ENCODE measurements at places on chromosomes 12 and 14.

DNA sequence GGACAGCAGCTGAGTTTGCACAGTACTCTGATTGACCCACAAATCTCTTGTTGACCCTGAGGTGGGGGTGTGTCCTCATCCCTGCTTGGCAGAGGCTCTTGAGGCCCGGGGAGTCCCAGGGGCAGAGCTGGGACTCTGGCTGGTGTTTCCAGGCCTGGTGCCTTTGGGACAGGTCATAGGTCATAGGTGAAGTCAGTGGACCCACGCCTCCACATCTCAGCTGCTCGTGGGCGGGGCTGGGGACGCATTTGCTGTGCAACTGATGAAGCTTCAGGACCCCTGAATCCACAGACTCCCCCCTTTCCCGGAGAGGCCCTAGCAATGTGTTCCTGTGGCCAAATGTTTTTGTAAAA lies 408 bp upstream of the CACNA2D4 start:
- DNase-seq: no peak

DNA sequence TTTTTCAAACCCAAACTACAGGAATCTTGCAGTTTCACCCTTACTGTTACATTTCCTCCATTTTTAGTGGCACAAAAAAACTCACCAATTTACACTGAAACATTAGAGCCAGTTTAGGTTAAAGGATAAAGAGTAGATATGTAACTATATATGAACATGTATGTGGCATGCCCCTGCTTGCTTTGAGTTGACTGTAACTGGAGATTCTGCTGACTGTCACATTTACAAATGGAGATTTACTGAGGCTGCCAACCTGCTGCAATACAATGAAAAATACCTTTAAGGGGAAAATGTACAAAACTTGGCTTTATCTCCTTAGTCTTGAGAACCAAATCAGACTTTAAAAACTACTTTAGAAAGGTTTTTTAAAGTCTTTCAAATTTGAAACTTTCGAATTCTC lies 28.3 kb downstream of the STON2 start:
- no peak for DNase-seq

GRCh38 chr14:65804439-65805112 lies 392.0 kb downstream of the FUT8 start:
- DNase-seq: no peak

- DNase-seq: no peak
These were observed 70.5 kb downstream of the PRIMA1 start for GRCh38 chr14:93717668-93718320.

GRCh38 chr14:40204441-40205175 lies 772.4 kb upstream of the FBXO33 start:
- no peak for DNase-seq

- no peak for DNase-seq
These were observed 15.6 kb downstream of the APOBEC1 start for GRCh38 chr12:7650091-7650490.

- DNase-seq: no peak
These were observed 36.7 kb downstream of the PTPRR start for GRCh38 chr12:70883855-70884254.

DNA sequence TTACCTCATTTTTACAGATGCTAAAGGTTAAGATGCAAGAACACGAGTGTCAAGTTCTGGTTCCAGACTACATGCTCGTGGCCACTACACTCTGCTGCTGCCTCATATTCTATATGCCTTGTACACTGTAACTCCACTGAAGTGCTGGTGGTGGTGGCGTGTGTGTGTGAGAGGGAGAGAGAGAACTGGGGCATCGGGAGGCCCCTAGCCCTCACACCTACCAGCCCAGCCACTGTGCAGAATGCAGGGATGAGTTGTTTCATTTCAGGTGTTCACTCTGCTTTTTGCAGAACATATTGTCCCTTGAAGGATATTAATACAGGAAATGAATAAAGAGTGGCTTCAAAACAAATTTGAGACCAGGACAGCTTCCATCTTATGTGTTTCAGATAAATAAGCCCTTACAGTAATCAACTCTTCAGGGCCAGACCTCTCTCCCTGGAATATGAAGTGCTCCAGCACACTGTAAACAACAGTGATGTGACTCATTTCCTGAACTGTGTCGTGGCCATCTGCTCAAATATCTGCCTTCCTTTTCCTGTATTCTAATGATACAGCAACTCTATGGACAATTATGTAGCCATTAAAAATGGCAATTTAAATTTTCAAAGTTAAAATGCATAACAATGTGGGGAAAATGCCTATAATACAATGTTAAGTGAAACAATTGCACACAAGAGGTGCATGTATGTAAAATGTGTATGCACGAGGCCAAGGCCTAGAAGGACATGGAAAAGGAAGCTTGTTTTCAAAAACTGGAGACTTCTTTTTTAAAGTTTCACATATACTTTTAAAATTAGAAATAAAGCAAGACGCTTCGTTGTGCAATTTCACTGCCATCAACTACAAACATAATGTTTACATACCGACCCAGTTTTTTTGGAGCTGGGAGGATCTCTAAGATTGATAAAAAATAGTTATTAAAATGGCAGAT lies 215.4 kb downstream of the PELI2 start:
- no peak for DNase-seq

DNA sequence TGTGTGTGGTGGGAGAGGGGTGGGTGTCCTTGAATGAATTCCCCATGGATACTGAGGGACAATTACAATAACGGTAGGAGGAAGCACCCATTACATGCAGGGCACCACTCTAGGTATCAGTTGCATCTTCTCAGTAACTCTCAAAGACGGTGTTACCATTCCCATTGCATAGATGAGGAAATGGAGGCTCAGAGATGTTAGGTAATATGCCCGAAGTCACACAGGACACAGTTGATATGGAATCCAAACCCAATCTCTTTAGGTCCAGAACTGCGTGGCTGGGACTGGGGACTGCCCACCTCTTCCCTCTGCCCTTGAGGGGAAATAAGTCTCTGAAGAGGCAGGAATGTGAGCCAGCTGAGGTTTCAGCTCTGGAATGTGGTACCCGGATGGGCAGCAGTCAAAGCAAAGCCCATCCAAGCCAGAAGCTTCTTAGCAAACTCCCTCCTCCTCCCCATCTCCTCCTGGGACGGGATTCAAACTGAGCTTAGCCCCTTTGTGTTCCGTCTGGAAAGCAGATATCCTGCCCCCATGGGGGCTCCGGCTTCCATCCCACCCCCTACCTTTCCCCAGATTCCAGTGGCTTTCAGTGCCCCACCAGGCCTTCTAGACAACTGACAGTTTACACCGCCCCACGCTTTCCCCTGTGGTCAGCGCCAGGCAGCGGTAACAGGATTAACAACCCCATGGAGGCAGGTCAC lies 187.5 kb downstream of the RBM19 start:
- DNase-seq: no peak

DNA sequence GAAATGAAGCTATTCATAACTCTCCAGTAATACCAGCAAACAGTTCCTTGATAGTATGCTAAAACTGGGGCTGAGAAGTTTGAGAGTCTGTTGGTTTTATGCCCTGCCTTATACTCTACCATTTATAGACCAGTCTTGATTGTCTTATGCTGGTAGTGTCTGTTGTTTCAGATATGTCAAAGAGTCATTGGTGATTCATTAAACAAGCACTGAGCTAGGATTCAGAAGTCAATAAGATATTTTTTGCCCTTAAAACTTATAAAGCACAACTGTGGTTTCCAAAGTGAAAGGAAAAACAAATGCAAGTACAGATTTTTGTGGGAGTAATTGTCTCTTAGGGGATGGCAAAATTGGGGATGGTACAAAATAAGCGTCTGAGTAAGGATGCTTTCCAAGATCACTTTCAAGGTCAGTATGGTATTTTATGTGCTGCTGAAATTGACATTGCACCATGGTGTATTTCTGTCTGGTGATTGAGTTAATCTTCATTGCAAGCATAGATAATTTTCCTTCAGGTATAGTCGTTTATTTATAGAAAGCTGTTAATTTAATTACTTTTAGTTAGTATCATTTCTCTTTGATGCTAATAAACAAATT lies 289.5 kb upstream of the E2F7 start:
- no peak for DNase-seq

GRCh38 chr12:3154006-3154405 lies 76.8 kb downstream of the TSPAN9 start:
- no peak for DNase-seq

- DNase-seq: no peak
These were observed 14.1 kb downstream of the IFT43 start for GRCh38 chr14:75999511-76000190.

- peak; percentile 25 for DNase-seq
These were observed 2.2 kb downstream of the GPR132 start for GRCh38 chr14:105063056-105063455.

DNA sequence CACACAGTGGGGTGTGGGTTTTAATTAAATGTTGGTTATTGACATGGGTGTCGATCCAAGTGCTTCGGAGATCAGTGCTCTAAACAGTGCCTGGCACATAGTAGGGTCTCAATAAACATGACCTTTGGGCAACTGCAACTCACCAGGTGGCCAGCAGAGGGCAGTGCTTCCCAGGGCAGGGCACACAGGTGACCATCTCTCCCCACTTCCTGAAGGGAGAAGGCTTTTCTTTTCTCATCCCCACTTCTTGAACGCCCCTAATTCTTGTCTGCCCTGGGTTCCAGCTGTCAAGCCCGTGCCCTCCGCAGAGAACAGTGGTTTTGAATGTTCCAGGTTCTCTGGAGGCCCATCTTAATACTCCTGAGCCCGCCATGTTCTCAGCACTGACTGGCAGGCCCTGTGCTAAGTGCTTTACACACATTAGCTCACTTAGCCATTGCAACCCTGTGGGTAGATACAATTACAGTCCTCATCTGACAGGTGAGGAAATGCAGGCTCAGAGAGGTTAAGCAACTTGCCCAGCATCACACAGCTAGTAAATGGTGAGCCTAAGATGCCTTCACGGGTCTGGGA lies 16.3 kb downstream of the RAPGEF3 start:
- peak; percentile 78 for DNase-seq

- DNase-seq: no peak
These were observed 4.5 kb downstream of the OR10AD1 start for GRCh38 chr12:48198672-48198971.

DNA sequence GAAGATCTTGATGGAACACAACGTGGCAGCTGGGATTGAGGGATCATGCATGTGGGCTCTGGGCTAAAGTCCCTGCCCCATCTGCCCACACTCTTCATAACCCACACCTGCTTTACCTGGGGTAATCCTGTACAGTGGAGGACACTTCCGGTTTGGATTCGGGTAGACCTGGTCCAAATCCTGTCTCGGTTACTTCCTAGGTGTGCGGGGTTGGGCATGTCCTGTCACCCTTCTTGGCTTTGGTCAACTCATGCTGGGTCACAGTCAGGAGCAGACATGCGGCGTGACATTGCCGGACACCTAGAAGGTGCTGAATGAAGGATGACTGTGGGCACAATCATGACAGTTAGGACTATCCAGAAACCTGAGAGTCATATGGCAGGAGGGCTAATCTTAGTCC lies 30.7 kb upstream of the WSCD2 start:
- no peak for DNase-seq

- no peak for DNase-seq
These were observed 1.2 kb downstream of the TARBP2 start for GRCh38 chr12:53502331-53502730.

DNA sequence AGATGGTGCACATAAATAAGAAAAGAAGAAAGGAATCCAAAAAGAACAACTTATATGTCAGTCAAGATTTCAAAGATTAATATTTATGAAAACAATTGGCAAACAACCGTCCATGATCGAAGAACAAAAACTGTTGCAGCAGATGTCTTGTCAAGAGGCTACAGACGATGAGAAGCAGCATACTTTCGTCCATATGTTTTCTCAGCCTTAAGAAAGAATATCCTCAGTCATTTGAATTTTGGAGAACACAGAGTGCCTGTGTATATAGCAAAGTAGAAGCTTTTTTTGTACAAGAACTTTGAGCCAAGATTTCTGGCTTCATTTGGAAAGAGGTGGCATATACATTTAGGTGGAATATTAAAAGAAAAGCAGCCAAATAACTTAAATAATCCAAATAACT lies 297.2 kb downstream of the ITPR2 start:
- no peak for DNase-seq

DNA sequence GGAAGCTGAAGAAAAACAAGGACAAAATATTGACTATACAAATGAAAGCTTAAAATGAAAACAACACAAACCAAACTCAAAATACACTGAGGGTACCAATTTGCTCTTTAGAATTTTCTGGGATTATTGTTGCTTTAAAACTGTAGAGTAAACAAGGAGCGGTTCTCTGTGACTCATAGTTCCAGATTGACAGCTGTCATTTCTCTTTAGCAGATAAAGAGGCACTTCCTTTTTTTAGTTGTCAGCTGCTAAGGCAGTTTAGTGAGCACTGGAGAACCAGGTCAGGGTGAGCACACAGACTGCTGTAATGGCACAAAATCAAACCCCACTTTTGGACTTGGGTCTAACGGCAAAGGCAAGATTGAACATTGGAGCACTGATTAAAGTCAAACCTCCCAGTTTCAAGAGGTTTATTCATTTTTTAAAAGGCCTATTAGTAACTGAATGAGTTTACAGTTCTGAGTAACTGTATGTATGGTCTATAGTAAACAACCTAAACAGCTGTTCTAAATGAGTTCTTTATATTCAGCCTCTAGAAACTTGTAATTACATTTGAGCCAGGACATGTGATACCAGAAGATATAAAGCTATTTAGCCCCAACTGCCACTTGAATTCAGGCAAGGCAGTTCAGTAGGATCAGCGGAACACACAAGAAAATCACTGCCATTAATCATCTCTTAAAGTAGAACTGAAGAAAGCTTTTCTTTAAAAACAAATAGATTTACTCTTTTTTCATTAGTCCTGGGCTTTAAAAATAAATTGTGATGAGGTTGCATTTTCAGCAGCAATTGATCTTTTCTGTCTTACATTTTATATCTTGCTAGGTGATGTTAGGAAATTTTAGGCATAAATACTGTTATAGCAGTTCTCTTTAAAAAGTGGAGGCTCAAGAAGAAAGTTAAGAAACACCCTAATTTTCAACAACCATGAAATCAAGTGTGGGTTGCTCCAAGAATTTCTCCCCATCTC lies 71.7 kb upstream of the PRICKLE1 start:
- no peak for DNase-seq

DNA sequence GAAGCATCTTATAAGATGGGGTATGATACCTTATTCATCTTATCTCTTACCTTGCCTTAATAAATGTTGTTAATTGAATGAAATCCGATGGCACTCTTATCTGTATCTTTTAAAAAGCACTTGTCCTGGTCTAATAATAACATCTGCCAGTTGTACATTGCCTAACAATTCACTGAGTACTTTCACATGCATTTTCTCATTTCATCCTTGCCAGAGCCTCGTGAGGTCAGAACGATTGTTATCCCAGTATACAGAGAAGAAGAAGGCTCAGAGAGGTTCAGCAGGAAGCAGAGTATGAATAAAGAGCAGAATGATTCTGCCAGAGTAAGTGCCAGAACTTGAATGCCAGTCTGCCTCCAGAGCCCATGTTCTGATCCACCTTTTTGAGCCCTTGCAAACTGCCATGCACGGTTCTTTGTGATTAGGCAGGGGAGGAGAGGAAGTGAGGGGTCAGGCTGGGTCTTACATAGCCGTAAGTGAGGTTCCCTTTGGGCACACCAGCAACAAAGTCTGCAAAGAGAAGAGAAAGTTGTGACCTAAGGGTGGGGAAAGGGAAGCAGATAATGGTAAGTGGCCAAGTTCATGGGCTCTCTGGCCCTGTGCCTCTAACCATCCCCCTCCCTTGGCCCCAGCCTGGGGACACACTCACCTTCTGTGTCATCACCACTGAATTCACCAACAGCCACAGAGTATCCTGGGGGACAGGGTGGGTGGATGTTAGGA lies 11.7 kb downstream of the ITGA5 start:
- no peak for DNase-seq

All from activated T-cell treated with anti-CD3 and anti-CD28 coated beads, Interleukin-2, amount 50 U/mL, for 1 hour (primary cell).